ENCODE measurements at places on chromosomes 3 and 15. TPM values are rescaled to one million over a fixed set of nuclear protein-coding genes. Genes with fewer than 3 reads are reported as not detected.

The ECE2 gene
- not detected for total RNA-seq

The MELTF gene
- total RNA-seq = 14.2 TPM

The ADGRG7 gene
- total RNA-seq = not detected

The RTP4 gene
- total RNA-seq = 0.18 TPM

The ZDHHC23 gene
- total RNA-seq = 1.9 TPM

The SST gene
- not detected for total RNA-seq

The DAZL gene
- not detected for total RNA-seq

The MCTP2 gene
- 0.47 TPM for total RNA-seq

The ZSCAN29 gene
- 15.8 TPM for total RNA-seq

The FRMD4B gene
- total RNA-seq = 107 TPM

The PPP1R14D gene
- total RNA-seq = not detected

The ERC2 gene
- 1.1 TPM for total RNA-seq

The PRSS50 gene
- total RNA-seq = not detected

The DNAJC19 gene
- 29.2 TPM for total RNA-seq

The C3orf38 gene
- total RNA-seq = 22.5 TPM

The GOLGA8T gene
- not detected for total RNA-seq

The CCDC33 gene
- total RNA-seq = not detected

The SH3BP5 gene
- total RNA-seq = 98.2 TPM

The CTDSPL gene
- total RNA-seq = 29.7 TPM

The SLC12A1 gene
- total RNA-seq = not detected
